Purkinje cell (primary cell): ENCODE measurements at places on chromosomes 2 and 18. TPM values are rescaled to one million over a fixed set of nuclear protein-coding genes. Genes with fewer than 3 reads are reported as not detected.

Gene GAL3ST2
- not detected in 2 replicates for polyA plus RNA-seq

Gene IL1B
- not detected in 2 replicates for polyA plus RNA-seq

Gene SLC9A4
- 0.11 and 0.15 TPM in 2 replicates for polyA plus RNA-seq

Gene LBX2
- polyA plus RNA-seq: not detected in 2 replicates

Gene NT5C1B
- not detected in 2 replicates for polyA plus RNA-seq

Gene DSG1
- polyA plus RNA-seq: 0.74 TPM in 1 of 2 replicates, not detected in the other

Gene KCNG2
- not detected in 2 replicates for polyA plus RNA-seq

Gene FAM110C
- 2.0 TPM in 1 of 2 replicates, not detected in the other for polyA plus RNA-seq

Gene ARHGAP28
- polyA plus RNA-seq: not detected in 2 replicates

Gene IL36B
- polyA plus RNA-seq: not detected in 2 replicates

Gene DAW1
- not detected in 2 replicates for polyA plus RNA-seq

Gene DES
- not detected in 2 replicates for polyA plus RNA-seq

Gene GPR55
- polyA plus RNA-seq: not detected in 2 replicates

Gene CAPN14
- polyA plus RNA-seq: 0.14 TPM in 1 of 2 replicates, not detected in the other

Gene SPHKAP
- 2.7 and 4.3 TPM in 2 replicates for polyA plus RNA-seq

Gene MARS2
- polyA plus RNA-seq: 2.1 and 7.3 TPM in 2 replicates

Gene HSPD1
- polyA plus RNA-seq: 295 and 339 TPM in 2 replicates

Gene BOLL
- 0.46 and 1.8 TPM in 2 replicates for polyA plus RNA-seq
